Cardiac septum (tissue), 1 donor: ENCODE measurements at places on chromosomes 2 and 18. TPM values are rescaled to one million over a fixed set of nuclear protein-coding genes. Genes with fewer than 3 reads are reported as not detected.

The HNMT gene
- total RNA-seq: 11.8 TPM

The DNAH6 gene
- total RNA-seq: 0.22 TPM

The SDC1 gene
- 0.32 TPM for total RNA-seq

DNA sequence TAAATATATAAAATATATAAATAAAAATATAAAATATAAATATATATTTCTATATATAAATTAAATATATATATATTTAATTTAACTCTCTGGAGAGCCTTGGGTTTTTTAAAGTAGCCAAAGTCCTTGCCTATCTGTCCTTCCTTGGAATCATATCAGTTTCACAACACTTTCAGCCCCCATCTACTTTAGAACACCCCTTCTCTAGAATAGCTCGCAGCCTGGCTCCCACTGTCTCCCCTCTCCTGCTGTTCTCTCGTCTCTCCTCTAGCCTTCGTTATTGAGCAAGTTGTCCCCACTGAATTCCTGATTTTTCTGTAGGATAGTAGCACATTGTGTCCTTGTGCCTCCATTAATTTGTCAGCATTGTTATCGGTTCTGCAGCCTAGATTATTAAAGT lies 677.0 kb downstream of the RNF144A start:
- DNase-seq: no peak

DNA sequence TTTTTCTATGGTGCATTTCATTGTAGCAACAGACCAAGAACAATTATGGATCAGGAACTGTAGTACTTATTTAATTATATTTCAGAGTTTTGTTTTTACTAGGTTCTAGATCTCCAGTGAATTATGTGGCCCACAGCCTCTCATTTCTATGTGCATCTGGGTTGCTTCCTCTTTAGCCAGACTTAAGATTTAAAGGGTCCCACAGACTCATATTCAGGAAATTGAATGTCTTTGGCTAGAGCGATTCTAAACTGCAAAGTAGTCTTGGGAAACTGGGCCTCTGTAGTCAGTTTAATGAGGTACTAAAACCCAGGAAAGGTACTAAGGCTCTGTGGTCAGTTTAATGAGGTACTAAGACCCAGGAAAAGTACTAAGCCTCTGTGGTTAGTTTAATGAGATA lies 94.4 kb downstream of the LYPD6B start:
- no peak for DNase-seq

DNA sequence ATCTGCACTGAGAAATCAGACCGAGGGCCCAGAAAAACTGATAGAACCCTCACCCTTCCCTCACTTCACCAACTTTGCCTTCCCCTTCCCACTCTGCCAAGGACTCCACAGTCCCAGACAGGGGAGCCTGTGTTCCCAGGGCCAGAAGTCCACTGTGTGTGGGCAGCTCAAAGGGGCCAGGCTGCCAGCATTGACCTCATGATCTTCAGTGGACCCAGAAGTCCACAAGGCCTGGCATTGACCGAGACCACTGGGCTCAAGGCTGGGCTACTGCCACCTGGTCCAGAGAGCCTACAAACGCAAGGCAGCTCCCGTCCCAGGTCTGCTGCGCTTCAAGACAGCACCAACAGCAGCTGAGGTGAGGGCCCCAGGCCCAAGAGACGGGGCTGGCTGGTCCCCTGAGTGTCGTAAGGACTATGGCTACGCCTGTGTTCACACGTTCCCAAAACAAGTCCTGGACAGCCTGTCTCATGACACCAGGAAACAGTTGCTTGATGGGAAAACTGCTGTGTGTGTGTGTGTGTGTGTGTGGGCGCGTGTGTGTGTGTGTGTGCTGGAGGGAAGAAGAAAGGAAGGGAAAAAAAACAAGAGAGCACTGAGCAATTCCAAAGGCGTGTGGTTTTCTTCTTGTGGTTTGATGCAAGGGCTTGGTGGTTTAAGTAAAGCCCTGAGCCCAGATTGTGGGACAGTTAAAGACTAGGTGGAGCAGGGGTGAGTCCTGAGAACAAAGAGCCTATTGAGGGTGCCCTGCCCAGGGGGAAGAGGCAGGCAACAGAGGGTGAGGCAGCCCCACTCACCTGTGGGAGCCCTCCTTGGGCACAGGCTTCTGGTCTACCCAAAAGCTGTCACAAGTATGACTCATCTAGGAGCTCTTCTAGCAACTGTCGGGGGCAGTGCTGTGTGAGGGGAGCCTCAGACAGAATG lies 46.6 kb upstream of the ZBTB7C start:
- no peak for DNase-seq

DNA sequence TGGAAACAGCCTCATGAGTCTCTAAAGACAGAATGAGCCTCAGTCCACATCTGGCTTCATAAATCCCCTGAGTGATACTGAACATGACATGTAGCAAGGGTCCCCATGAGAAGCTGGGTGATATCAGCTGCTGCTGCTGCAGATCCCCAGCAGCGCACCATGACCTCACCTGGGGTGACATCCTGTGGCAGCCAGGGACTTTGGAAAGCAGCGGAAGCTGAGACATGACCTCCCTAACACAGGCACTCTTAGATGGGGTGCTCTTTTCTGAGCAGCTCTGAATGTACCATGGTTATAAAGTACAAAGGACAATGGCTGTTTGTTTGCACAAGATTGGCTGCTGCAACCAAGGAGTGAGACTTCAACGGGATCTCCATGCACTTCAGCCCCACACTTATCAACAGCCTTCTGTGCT lies 74.7 kb upstream of the TMEM200C start:
- DNase-seq: no peak

GRCh38 chr2:39523308-39524044 lies 86.4 kb upstream of the MAP4K3 start:
- no peak for DNase-seq

GRCh38 chr2:36366491-36367120 lies 11.0 kb downstream of the CRIM1 start:
- no peak for DNase-seq

GRCh38 chr2:100240386-100240785 lies 81.9 kb downstream of the LONRF2 start:
- DNase-seq: peak; percentile 46

- DNase-seq: no peak
Measured at GRCh38 chr18:35642802-35643201, 61.3 kb downstream of the GALNT1 start.

GRCh38 chr2:28628987-28629386 lies 122.6 kb upstream of the PPP1CB start:
- peak; percentile 74 for DNase-seq

- DNase-seq: no peak
Measured at GRCh38 chr2:233796254-233796653, 18.1 kb downstream of the MROH2A start.
